Progenitor cell of endocrine pancreas (in vitro differentiated cells): ENCODE measurements at places on chromosomes 5 and 9. TPM values are rescaled to one million over a fixed set of nuclear protein-coding genes. Genes with fewer than 3 reads are reported as not detected.

Gene INSL4
- not detected in 2 replicates for total RNA-seq

Gene QRFP
- total RNA-seq = not detected in 2 replicates

Gene COL23A1
- total RNA-seq = 0.36 and 0.64 TPM in 2 replicates

Gene PCDHB11
- total RNA-seq = 4.7 and 5.9 TPM in 2 replicates

Gene ANKRD55
- total RNA-seq = not detected in 2 replicates

Gene PCDHA7
- 4.3 and 4.9 TPM in 2 replicates for total RNA-seq

Gene DNAI1
- total RNA-seq = 1.2 and 3.5 TPM in 2 replicates

Gene URM1
- total RNA-seq = 54.4 and 60.9 TPM in 2 replicates

Gene OR13C4
- total RNA-seq = not detected in 2 replicates
